NCI-H2081 treated with DMSO at 0.1 percent for 48 hours (cell line): ENCODE measurements at places on chromosomes 11 and 22.

GRCh38 chr11:103494491-103494890 is 385.3 kb downstream of the DYNC2H1 start:
- DNase-seq = no peak

GRCh38 chr22:44799077-44799945 is 46.9 kb downstream of the ARHGAP8 start:
- DNase-seq = no peak

DNA sequence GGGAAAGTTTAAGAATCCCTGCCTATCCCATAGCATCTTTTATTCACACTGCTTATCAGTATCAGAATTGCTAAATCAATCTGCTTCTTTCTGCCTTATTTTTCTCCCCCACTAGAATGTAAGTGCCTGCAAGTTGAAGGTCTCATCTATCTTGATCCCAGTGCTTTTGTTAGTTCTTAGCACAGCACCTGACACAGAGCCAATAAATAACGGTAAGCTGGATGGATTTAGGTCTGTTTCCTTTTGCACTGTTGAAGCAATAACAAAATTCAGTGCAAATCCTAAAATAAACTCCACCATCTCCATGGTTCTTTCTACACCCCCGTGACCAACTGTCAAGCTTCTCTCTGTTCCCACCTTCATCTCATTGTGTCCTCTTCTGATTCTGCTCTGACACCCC is 36.7 kb upstream of the CD44 start:
- DNase-seq = no peak

GRCh38 chr11:117087446-117087845 is 10.8 kb downstream of the SIK3 start:
- DNase-seq = no peak

DNA sequence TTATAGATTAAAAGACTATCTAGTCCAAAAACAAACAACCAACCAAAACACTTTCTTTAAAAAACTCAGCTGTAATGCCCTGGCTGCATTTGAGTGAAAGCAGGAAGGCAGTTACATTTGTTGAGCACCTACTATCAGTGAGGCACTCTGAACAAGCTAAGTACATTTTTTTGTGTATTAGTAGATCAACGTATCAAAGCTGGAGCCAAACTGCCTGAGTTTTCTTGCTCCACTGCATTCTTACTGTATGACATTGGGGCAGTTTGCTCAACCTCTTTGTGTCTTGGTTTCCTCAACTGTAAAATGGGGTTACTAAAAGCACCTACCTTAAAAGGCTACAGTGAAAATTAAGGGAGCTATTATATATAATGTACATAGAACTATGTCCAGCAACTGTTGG is 22.0 kb downstream of the COA4 start:
- no peak for DNase-seq

DNA sequence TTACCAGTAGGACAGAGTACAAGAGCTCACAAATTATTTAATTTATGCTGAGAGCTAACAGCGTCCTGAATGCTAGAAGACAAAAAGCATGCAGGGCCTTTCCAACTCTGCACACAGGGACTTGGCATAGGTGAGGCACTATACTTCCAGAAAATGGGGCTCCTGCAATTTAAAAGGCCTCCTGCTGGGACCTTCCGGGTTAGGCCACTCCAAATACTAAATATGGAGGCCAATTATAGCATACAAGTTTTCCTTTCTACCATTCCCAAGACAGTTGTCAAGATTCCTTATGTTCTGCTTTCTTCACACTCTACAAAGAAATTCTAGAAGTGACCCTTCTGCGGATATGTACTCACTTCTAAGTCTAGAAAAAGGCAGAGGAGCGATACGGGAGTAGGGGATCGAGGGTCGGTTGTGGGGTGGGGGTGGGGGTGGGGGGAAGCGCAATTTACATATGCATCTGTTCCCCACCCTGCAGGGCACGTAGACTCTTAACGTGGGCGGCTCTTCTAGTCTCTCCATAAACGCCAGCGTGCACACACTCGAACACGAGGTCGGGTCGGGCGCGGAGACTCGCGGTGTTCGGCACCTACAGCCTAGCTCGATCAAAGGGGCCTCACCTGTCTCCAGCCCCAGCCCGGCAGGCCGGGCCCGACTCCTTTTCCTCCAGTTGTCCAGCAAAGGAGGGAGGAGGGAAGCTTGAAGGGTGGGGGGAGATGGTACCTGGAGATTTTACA is 728 bp downstream of the DCUN1D5 start:
- no peak for DNase-seq

- DNase-seq = no peak
Measured at GRCh38 chr22:19840955-19841640, 13.6 kb downstream of the GNB1L start.

DNA sequence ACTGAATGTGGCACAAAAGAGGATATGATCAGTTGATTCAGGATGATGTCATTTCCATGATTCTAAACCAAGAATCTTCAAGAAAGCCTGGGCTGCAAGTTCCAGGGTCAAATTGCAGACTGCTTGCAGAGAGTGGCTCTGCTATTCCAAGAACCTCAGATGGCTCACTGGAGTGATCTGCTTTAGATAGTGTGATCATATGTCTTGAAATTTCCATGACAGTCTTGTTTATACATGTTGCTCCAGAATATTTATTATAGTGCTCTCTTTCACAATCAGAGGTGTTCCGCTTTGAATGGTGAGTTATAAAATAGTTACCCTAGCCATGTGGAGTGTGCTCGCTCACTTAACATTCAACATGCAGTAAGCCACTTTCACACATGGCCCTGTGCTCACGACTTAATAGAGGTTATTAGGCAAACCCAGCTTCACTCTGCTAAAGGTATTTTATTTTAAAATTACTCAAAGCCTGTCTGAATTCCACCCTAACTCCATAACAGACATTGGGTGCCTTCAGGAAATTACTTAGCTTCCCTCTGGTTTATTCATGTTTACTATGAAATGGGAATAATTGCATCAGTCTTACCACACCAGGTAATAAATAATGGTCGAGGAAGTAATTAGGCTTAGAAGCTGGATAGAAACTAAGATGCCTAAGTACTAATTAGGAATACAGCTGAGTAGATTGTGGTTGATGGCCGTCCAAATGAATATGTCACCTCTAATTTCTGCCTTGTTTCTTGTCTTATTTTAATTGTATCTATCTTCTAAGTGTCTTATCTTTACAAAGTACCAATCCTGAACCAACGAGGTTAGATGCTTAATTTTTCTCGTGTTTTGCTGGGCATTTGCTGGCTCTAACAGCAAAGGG is 187.9 kb downstream of the ETS1 start:
- DNase-seq = no peak

- no peak for DNase-seq
Measured at GRCh38 chr11:128615076-128615475, 27.7 kb upstream of the ETS1 start.

DNA sequence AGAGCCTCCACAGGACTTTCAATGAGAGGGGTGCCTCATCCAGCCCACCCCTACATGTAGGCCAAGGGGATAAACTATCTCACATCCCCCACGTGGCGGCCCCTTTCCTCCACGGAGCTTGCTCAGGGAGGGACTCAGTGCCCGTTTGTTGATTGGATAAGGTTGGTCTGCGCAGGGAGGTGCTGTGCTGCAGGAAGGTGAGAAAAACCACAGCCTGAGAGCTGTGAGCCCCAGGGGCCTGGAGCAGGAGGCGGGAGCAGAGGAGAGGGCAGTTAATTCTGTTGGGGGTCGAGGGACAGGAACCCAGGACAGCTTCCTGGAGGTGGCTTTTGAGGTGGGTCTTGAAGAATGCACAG is 31.9 kb upstream of the ATXN10 start:
- no peak for DNase-seq

DNA sequence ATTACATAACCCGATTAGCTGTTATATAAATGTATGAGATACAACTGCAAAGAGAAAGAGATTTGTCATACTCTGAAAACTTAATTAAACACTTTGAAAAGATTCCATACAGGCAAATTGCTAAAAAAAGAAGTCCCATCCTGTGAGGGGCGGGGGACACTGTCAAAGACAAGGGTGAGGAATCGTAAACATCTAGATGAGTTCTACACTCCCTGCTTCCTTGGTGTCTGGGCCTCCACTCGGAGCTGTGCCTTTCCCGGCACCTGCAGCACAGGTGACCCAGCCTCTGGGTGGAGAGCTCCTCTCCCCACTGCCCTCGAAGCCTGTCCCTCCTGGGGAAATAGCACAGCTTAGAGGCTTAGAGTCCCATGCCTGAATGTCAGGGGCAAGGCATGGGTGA is 69.2 kb upstream of the CRYBB3 start:
- no peak for DNase-seq

DNA sequence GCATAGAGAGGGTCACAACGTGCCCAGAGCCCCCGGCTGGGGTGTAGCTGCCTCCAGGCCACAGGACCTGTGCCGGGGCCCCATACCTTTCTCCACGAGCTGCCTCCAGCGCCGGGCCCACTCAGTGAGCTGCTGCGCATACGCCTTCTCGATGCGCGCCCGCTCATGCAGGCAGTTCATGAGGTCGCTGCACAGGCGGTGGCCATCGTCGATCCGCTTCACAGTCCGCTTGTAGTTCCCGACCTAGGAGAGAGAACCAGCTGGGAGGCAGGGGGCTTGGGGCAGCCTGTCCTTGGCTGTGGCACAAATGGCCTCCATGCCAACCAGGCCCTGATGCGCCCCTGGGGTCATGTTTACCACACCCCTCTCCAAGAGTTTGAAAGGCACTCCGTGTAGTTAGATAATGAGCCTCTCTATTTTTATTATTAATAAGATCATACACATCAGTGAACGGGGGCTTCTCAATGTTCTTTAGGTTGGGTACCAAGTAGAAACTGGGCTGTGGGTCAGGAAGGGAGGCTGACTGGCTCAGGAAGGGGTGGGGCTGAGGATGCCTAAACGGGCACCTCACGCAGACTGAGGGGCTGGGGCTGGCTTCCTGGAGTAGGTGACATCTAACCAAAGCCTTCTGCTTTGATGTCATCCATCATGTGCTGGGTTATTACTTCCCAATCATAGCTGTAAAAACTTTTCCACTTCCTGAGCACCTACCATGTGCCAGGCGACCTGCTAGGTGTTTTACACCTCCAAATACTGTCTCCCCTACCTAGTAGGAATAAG is 36.5 kb upstream of the ARFGAP3 start:
- DNase-seq = no peak

DNA sequence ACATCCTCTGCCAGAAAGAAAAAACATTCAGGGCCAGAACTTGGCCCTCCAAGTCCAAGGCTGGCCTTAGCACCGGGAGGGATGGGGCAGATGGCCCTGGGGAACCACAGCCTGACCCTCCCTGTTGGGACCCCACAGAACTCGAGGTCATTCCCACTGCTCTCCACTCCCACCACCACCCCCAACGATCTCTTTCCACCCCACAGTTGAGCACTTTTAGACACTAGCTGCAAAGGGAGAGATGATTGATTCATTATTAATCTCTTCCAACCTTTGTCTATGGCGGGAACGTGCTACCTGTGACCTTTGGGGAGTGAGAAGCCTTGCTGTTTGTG is 869.7 kb downstream of the BRD1 start:
- no peak for DNase-seq

DNA sequence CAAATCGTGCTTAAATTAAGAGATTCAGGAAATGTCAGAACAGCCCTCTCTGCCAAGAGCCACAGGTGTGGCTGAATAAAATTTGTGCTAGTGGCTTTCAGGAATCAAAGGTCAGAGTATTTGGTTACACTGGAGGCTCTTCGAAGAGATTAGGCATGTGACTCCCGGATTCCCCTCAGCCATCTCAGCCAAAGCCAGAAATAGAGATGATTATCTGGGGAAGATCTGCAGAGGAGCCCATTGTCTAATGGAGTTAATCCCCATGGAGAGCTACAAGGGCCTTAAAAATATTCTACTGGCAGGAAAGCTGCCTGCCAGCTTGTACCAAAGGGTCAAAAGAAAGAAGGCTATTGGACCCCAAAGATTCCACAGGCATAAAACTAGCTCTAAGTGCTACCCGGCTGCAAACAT is 1259.5 kb downstream of the TBC1D22A start:
- no peak for DNase-seq

- no peak for DNase-seq
Measured at GRCh38 chr11:46916286-46917108, 1.9 kb downstream of the LRP4 start.

GRCh38 chr11:111660822-111661221 is 58.6 kb downstream of the SIK2 start:
- no peak for DNase-seq

- DNase-seq = no peak
Measured at GRCh38 chr11:17640493-17641164, 78.7 kb upstream of the MYOD1 start.

- no peak for DNase-seq
Measured at GRCh38 chr22:50461979-50462540, 12.8 kb downstream of the SBF1 start.

- no peak for DNase-seq
Measured at GRCh38 chr11:279966-280705, 1.9 kb downstream of the NLRP6 start.

DNA sequence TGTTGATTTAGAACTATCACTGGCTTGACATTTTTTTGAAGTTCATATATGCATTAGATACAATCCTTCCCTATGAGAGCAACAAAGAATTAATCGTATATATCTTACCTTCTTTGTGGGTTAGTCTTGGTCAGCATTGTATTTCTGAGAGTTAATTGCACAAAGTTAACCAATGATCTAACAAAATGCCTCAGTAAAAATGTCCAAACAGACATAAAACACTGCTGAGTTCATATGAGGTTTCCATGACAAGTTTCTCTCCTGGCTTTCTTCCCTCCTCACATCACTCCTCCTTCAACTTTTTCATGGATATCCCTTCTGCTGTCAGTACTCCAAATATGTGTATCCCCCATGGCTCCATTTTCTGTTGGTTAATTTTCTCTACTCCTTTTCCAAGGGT is 9.0 kb downstream of the MAP6 start:
- DNase-seq = no peak

DNA sequence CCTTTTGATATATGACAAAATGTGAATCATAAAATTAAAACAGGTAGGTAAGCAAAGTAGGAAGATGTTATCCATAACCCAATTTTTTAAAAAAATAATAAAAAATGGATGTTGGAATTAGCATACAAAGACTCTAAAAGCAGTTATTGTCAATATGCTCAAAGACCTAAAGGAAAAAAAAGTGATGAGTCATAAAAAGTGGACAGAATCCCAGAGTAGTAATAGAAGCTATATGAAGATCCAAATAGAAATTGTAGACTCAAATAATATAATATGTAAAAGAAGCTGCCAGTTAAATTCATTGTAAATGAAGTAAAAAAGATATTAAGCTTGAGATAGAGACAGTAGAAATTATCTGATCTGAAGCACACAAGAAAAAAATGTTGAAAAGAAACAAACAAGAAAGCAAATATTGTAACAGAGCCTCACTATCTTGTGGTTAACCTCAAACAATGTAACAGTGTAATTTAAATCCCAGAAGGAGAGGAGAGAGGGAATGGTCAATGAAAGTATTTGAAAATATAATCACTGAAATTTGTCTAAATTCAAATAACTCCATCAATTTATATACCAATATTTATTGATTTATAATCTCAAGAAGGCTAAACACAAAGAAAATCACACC is 773.4 kb upstream of the RAG2 start:
- DNase-seq = no peak
